Activated CD4-positive, alpha-beta memory T cell treated with anti-CD3 and anti-CD28 coated beads for 36 hours (primary cell): ENCODE measurements at places on chromosomes 13 and 19.

DNA sequence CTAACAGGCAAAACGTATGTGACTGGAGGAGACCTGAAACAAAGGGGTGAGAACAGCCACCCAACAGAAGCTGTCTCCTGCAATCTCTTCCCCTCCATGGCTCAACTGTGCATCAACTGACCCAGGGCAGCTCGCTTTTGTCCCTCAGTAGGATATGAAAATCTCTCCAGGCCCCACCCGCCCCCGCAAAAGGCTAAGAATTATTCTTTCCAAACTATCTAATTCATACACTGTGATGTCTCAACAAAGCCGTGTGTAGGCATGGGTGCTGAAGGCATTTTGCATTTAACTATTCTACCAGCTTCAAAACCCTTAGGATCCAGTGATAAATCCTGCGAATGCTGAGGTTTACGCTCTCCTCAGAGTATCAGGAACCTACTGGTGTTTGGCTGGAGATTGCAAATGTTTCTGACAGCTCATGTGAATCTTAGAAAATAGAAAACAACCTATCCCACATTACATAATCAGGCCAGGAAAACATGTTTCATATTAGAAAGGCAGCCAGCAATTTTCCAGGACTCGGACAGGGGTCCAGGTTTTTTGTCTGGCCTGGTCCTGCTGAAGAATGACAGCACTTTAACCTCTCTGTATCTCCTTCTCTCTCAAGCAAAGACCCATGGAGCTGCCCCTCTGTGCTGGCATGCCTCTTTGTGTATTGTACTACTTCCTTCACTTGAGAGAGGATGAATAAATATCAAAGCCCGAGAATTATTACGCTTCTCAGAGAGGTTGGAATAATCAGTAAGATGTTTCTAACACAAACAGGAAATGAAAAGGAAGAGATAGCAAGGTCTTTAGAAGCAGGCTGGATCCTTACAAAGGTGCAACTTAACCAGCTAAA, 17.3 kb downstream of the DHRS12 start:
- DNase-seq, result no peak

GRCh38 chr13:84455143-84455905, 573.0 kb upstream of the SLITRK1 start:
- DNase-seq, result no peak

- DNase-seq, result no peak
Observed at GRCh38 chr13:109494925-109495369, 291.4 kb downstream of the IRS2 start.

- no peak for DNase-seq
Observed at GRCh38 chr13:30561511-30561910, 56.2 kb upstream of the USPL1 start.

- peak; percentile 78 for DNase-seq
Observed at GRCh38 chr19:13195678-13196077, 45.5 kb downstream of the IER2 start.

DNA sequence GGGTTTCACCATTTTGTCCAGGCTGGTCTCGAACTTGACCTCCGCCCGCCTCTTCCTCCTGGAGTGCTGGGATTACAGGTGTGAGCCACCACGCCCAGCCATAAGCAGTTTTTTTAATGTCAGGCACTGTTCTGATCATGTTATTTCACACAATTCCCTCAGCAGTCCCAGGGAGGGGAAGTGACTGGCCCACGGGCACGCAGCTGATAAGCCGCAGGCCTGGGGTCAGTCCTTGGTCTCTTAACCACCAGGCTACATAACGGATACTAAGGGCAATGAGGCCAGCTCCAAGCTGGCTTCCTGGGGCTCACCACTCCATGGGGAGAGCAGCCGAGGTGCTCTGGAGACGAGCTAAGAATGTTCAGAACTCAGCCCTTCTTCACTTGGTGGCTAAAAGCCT, 13.5 kb downstream of the BRSK1 start:
- DNase-seq, result no peak

DNA sequence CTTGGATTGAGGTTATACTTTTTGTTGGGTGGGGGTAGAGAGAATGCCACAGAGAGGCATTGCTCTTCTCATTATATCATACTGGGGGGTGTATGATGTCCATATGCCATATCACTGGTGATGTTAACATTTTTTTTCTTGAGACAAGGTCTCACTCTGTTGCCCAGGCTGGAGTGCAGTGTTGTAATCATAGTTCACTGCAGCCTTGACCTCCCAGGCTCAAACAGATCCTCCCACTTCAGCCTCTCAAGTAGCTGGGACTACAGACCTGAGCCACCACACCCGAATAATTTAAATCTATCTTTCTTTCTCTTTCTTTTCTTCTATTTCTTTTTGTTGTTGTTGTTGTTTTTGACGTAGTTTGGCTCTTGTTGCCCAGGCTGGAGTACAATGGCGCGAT, 4.9 kb upstream of the SNRNP70 start:
- no peak for DNase-seq

- DNase-seq, result no peak
Observed at GRCh38 chr19:51342631-51343569, 961 bp upstream of the VSIG10L start.

DNA sequence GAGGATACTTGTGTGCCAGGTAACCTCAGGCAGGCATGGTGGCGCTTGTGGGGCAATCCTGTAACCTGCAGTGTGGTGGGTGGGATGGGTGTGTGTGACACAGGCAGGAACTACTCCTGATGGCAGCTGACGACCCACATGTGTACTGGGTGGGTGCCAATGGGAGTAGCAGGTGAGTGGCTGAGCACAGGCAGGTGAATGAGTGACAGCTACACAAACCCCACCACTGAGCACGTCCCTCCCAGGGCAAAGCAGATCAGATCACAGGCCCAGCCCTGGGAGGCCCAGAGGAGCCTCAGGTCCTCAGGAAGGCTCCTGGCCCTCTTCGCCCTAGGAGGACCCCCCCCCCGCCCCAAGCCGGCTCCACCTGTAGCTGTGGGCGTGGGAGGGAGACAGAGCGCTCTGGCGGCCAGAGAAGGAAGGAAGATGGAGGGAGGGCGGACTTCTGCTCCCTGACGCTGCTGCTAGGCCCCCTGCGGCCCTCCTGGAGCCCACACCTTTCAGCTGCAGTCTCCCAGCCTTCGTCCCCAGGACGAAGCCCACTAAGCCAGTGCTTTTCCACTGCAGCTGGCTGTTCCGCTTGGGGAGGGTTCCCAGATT, 1.3 kb upstream of the ZNF181 start:
- DNase-seq, result no peak
